Fibroblast of skin of back (primary cell): ENCODE measurements at places on chromosomes 5 and 9.

GRCh38 chr5:157509093-157509492, 49.1 kb downstream of the NIPAL4 start:
- no peak for DNase-seq

DNA sequence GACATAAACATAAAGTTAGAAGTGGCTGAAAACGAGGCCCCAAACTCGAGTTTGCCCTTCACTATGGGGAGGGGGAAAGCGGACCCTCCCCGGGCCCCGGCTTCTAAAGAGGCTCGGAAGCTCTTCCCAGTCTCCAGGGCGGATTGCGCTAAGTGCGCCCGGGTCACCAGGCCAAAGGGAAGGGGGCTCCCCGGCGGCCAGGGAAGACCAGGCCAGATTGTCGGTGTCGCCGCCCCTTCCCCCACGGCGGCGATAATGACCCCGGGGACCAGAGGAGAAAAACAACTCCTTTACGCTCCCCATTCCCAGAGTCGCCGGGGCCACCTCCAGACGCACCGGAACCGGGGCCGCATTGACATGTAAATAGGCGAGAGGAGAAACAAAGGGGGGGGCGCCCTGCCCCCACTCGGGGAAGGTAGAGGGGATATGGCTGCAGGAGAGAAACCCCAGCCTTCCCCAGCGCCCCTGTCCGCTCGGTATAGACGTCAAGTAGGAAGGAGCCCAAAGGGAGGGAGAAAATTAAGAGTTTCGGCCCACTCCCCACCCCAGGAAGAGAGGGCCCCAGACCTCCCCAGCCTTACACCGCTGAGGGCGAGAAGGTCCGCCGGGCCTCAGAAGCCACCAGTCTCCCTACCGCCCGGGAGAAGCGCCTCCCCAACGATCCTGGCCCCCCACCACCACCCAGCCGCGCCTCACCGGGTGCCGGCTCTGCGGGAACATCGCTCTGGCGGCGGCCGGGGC, 1.7 kb downstream of the TLE1 start:
- no peak for DNase-seq

DNA sequence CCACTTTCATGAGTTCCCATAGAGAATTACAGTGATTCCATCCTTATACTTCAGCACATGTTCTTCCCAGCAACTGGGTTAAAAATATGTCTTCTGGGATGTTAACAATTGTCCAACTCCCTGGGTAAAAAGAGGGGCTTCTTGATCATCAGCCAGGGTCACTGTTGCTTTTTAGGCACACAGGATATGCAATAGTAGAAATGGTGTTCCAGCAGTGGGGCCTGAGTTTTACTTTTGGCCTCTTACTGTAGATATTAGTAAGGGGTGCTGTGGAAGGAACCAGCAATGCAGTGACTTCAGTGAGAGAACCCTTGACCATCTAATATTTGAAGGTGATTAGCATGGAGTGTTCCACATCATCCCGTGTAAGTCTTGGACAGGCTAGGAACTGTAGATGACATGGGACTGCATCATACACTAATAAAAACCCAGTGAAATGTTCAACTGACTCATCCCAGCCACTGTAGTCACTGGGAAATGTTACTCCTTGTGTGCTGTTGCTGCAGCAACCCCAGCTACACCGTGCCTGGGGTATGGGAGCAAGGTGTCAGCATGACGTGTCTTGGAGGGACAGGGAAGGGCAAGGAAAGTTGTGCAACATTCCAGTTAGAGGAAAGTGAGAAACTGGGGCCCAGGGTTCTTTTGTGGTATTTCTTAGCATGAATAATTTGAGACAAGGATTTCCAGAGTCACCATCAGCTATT, 610.9 kb downstream of the RAB3C start:
- DNase-seq: peak; percentile 80

DNA sequence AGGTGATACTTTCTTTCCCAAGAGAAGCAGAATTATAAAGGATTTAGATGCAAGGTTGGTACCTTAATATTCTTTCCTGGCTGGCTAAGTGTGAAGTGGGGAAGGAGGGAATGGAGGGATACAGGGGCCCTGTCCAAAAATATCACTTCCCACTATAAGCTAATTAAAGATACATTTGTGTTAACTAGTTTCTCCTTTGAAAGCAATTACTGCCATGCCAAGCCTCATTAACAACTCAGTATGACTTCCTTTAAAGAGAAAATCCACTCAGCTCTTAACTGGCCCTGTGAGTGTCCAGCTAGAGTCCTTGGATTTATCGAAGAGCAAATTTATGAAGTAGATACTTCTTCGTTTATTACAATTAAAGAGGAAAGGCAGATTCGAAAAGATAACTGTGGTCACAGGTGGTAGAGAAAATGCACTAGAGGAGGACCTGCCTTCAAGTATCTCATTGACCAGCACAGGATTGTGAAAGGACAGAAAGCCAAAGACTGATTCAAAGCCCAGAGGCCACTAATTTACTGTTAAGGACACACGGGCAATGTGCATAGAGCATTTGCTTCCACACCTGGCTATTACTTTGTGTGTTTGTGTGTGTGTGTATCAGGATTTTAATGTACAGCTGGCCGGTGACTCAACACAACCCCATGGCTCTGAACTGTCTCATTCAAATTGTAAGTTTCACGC, 11.2 kb upstream of the GLDC start:
- DNase-seq: no peak

DNA sequence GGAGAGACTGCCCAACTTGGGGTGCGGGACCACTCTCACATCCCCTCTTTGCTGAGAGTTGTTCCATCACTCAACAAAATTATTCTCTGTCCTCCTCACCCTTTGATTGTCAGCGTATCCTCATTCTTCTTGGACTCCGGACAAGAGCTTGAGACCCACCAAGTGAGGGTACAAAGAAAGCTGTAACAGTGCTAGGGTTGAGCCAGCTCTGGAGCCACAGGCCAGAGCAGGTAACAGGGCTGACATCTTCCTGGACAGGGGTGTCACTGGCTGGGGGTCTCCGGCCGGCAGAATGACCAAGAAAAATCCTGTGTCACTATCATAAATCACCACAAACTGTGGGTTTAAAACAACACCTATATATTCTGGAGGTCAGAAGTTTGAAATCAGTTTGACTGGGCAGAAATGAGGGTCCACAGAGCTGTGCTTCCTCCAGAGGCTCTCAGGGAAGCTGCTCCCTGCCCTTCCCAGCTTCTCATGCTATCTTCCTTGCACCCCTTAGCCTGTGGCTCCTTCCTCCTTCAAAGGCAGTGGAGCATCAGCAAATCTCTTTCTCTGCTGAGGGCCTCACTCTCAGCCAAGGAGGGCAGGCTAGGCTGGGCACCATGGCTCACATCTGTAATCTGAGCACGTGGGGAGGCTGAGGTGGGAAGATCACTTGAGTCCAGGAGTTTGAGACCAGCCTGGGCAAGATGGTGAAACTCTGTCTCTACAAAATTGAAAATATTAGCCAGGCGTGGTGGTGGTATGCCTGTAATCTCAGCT, 4.1 kb upstream of the BBLN start:
- DNase-seq: no peak

- DNase-seq: peak; percentile 55
These were observed 310.6 kb downstream of the DIRAS2 start for GRCh38 chr9:90331826-90332575.

DNA sequence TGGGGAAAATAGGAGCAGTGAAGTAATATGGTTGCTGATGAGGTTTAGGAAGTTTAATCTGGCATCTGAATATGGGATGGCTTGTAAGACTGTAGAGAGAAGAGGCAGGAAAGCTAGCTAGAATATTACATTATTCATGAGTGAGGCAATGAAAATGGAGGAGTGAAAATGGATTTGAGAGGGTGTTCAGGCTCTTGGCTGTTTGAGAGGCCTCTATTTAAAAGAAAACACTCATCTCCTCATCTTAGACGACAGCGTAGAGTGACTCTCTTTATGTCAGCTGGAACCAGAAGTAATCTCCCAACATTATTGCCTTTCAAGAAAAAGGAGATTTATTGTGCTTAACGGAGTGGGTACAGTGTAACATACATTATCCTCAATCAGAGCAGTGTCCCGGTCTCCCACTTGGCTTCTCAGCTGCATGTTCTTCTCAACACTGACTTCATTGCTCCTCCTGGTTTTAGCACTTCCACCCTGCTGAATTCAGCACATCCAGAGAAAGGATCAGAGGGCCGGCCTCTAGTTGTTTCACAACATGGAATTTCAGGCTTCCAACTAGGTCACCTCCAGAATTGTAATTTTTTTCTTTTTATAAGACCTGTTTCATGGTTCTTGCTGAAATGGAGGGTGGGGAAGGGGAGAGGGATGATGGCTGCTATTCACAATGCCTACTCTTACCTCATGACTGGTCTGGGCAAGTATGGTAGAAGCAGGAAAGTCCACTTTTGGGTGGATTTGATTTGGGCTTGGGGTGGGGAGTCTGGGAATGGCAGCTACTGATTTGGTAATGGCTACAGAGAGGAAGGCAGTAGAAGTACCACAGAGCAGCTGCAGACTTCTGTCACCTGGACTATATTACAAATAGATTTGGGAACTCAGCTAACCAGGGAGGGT, 52.9 kb upstream of the KIAA1958 start:
- no peak for DNase-seq

GRCh38 chr9:114349713-114350480, 20.2 kb downstream of the ORM2 start:
- no peak for DNase-seq

DNA sequence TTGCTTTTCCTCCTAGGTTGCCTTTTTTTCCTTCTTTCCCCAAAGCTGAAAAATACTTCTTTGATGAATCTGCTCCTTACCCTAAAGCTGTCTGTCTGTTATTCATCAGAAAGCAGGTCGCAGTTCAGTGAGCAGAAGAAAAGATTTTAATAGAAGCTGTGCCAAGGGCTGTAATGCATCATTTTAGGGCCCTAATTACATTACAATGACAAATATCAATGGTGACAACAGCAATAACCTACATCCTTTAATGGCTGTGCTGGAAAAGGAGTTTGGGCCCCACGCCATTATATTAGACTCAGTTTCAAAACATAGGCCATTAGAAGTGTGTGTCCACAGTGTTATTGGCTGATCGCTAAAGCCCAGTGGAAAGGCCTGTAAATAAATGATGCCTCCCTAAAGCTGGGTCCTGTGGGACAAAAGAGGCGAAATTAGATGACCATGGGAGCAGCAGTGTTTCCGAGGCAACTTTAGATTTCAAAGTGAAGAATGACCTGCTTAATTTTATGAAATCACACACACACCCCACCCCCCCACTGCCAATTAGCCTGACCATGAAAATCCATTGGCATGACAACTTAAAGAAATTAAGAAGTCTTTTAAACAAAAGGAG, 38.4 kb downstream of the TLE4 start:
- peak; percentile 48 for DNase-seq

DNA sequence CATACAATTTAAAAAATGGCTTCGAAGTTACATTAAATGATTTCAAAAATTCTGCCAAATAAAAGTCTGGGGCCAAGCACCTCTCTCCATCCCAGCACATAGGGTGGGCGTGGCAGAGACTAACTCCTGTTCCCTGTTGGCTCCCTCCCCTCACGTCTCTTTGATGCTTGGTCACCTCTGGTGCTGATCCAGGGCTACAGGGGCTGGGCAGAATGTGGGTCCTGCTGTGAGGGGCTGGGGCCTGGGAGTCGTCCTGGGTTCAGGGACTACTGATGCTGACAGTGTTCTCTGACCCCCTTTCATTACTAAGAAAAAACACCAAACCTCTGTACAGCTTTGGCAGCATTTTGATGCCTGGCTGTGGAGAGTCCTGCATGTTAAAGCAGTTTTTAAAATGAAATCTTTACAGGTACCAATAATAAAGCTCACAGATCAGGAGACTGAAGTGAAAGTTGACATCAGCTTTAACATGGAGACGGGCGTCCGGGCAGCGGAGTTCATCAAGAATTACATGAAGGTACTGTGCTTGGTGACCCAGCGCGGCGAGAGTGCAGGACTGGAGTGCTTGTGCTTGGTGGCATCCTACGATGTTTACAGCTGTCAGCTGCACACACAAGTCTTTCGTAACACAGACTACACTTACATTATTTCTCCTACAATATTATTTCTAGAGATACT, 29.0 kb downstream of the TENT4A start:
- DNase-seq: no peak

DNA sequence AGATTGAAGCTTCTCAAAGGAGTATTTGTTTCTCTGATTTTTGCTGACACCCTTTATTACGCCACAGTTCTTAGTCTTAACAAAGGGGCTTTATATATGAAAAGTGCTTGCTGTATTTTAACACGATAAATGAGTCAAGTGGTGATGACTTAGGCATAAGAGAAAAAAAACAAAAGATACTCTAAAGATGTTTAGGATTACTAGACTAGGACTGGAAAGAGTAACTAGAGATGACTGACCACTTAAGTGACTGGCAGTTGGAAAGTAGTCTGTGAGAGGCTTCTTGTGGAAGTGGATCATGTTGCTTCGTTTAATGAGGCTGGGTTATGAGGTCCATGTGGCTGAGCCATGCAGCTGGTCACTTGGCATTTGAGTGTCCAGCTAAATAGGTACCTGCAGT, 69.4 kb upstream of the ACTBL2 start:
- no peak for DNase-seq

DNA sequence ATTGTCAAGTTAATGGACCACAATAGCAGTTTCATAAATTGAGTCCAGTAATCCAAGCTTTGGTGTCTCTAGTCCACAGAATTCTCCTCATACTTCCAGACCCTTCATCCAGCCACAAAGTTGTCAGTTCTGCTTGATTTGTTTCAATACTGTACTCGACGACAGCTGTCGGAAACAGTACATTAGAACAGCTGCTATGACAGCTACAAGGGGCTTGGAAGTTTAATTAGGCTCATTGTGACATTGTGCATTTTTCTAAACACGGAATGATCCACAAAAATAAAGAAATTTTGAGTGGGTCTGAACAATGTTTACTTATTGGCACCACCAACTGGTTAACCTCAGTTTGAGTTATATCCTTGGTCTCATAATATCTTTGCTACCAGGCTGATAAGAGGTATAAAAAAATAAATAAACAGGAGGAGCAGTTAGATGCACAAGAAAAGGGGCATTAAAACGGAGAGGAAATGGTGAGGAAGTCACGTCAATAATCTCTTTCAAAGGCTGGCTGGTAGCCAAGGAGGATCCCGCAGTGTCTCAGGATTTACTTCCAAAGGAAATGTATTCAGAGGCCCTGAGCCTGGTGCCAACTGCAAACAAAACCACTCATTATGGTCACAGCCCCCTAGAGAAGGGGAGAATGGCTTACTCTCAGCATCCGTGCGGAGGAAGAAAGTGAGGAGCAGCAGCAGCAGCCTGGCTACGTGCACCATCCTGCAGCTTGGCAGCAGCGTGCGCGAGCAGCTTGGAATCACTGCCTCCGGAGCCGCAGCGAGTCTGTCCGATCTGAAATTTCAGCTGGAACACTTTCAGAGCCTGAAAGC, 933.8 kb upstream of the DMAC1 start:
- DNase-seq: peak; percentile 37

GRCh38 chr9:130220352-130220751, 45.2 kb upstream of the HMCN2 start:
- peak; percentile 26 for DNase-seq

DNA sequence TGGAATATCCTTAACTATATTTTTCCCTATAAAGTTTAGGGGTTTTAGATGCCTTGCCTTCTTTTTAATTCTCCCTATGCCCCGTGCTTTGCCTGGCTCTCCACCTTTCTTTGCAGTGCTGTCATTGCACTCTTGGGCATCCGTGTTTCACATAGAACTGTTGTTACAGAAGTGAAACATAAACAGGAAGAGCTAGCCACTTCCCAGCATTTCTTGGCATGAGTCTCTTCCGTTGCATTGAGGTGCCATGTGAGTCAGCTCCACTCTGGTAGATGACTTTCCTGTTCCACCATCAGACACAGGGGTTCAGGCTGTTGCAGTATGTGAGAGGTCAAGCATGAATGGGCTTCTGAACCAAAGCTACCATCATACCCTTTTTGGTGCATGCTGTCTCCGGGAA, 73.4 kb downstream of the ANGPTL2 start:
- peak; percentile 75 for DNase-seq
